ENCODE measurements at places on chromosomes 1 and 21.

DNA sequence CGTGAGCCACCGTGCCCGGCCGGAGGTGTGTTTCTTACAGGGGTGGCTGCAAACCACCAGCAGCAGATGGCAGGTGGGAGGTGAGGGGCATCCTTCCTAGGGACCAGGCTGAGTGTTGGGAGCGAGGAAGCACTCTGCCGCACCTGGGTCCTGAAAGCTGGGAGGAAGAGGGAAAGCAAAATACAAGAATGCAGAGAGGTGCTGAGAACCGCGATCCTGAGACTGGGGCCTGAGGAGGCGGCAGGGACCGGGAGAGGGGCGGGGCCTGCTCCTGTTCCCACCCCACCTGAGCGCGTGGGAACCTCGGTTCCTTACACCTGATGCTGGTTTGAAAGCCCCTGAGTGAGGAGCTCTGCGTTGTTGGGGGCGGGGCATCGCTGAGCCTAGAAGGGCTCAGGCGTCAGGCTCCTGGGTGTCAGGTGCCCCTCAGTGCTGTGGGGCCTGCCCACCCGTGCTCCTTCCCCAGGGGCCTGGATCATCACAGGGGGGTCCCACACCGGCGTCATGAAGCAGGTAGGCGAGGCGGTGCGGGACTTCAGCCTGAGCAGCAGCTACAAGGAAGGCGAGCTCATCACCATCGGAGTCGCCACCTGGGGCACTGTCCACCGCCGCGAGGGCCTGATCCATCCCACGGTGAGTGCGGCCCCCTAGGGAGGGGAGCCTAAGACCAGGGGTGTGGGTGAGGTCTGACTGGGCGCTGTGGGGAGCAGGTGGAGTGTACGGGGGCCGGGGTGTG lies 15.5 kb downstream of the TRPM2 start:
- no peak for DNase-seq

DNA sequence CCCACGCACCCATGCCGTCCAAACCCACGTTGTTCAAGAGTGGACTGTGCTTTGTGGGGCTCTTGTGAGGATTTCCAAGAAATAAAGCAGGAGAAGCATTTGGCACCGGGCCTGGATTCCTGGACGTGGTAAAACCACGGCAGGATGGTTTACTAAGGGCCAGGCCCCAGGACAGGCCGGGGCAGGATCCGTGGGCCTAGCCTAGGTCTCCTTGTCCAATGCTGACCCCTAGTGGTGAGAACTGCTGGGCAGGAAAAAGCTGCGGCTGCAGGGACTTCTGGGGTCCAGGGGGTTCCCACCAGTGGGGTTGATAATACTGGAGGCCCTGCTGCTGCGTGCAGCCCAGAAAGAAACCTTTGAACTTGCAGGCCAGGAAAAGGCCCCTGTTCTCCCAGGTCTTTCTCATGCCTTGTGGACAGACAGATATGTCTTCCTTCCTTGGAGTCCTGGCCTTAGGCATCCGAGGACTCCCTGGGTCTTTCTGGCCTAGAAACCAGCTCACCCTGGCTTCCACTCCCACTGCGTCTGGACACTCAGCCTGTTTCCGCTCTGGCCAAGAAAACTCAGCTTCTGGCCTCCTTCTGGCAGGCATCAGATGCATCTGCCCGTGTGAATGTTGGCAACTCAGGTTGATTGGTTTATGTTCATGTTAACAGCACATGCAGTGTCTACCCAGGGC lies 106.9 kb upstream of the TMEM51 start:
- DNase-seq = peak; percentile 66

DNA sequence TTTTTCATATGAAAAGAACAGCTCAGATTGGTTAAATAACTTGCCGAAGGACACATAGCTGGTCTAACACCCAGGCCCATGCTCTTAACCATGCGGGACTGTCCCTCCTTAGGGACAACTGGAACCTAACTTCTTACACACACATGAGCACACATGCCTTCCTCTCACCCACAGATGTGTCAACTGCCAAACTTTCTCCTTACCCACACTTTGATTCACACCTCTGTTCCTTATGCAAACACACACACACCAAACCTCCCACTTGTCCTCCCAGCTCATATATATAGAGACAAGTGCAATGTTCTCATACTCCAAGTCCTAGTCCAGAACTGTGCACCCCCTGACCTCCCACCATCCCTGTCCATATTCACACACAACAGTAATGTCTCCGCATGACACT lies 4.3 kb downstream of the RAB25 start:
- DNase-seq = no peak

GRCh38 chr1:100213141-100213540 lies 35.1 kb upstream of the LRRC39 start:
- DNase-seq = no peak

DNA sequence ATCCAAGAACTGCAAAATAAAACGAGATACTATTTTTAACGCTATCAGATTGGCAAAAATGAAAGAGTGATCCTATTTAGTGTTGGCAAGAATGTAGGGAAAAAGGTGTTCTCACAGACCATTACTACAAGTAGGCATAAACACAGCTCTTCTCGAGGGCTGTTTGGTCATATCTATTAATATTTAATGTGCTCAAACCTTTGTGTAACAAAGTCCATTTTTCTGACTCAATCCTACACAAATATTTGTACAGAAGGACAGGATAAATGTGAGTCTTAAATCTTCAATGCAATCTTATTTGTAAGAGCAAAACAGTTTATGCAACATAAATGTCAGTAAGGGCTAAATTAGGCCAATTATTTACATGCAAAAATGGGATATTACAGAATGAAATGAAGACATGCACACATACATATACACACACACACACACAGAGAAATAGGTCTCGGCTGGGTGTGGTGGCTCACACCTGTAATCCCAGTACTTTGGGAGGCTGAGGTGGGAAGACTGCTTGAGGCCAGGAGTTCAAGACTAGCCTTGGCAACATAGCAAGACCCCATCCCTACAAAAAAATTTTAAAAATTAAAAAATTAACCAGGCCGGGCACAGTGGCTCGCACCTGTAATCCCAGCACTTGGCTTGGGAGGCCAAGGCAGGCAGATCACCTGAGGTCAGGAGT lies 17.7 kb downstream of the DHCR24 start:
- no peak for DNase-seq

- no peak for DNase-seq
Observed at GRCh38 chr1:35506960-35507912, 50.0 kb downstream of the KIAA0319L start.

DNA sequence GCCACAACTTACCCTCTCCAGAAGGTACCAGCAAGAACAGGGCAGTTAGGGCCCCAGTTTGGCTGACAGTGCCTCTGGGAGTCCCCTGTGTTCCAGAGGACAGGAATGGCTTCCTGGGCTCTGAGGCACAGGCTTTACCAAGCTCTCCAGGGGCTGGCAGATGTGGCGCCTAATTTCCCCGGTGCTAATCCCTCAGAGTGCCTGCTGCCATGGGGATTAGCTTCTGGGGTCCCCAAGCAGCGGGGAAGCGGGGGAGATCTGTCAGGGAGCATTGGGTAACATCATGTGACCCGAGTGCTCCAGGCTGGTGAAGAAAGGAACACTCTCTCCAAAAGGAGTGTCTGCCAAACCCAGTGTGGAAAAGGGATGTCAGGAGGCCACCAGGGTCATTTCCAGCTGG lies at the start of gene LACTBL1:
TSS of gene LACTBL1 (minus strand) at position 107 of the 400 bp plus-strand sequence. CDS start 550 bp downstream, outside the sequence.
- no peak for DNase-seq

DNA sequence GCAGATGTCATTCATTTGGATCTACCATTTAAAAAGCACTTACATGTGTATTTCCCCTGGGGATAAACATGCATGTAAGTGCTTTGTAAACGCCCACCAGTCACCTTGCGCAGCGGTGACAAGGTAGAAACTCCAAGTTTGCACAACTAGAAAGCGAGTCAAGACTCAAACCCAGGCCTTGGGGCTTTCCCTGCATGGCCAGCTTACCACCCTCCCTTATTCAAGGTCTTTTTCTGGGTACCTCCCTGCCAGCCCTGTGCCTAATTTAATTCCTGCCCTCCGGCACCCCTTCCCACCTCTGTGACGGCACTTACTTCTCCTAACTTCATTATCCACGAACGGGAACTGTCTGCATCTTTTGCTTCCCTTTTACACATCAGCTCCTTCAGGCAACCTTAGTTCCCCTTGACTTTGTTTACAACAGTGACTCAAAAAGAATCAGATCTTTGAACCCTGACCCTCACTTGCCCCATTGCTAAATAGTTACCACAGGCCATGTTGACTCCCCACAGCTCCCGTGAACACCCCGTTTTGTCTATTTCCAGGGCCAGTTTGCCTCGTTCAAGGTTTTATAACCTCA lies 138.3 kb upstream of the ETS2 start:
- DNase-seq = no peak

- no peak for DNase-seq
Observed at GRCh38 chr1:160438317-160438918, 38.1 kb downstream of the VANGL2 start.

GRCh38 chr1:200400556-200400955 lies 9.3 kb downstream of the ZNF281 start:
- no peak for DNase-seq

DNA sequence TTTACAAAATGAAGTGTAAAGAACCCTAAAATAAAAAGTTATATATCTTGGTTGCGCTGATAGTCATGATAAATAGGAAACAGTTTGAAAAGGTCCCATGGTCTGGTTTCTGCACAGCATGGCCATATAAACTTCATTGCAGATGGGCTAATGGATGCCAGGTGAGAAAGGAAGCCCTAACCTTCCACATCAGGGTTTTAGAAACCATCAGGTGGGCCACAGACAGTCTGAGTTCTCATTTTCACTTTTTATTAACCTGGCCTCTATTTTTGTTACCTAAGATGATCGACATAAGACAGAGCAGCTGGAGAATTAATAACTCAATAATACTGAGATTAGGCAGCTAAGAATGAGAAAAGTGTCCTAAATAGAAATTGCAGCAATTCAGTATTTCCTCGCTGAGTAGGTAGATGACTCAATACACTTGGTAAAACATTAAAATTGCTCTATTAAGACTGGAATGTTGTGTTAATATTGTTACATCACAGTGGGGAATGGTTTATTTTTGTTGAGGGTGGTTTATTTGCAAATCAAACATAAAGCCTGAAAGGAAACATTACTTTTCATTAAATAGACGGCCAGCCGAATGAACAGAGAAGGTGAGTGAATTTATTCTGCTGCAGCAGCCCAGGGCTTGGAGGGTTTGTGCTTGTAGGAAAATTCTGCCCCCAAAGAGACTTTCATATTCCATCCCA lies 21.1 kb downstream of the C1orf21 start:
- peak; percentile 31 for DNase-seq

DNA sequence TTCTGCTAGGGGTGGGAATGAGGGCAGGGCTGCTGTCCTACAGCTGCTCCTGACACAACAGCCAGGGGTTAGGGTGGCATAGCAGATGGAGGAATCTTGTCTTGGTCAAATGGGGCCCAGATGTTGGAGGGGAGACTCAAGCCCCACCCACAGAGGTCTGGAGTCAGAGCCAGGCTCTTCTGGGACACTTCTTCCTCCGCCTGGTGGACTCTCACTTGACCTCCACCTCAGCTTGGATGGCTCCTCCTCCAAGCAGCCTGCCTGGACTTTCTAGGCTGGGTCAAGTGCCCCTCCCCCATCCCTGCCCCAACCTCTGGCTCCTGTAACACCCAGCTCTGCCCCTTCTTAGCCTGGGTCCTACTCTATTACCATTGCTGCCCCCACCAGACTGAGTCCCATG lies 35.5 kb downstream of the EPHA2 start:
- no peak for DNase-seq

DNA sequence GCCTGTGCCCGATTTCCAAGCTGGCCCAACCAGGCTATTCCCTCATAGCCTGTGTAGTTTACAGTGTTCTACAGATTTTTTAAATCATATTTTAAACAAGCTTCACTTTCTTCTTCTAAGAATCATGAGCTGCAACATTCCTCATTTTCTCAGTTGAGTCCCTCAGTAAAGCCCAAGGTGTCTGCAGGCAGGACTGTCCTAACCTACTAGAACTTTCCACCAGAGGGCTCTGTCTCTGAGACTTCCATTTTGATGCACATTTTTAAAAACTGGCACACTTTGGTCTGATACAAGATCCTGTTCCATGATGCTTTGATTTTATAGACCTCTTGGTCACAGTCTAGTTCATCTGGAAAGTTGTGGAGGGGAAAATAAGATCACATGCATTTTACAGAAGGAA lies 21.6 kb upstream of the SLAMF6 start:
- DNase-seq = no peak

DNA sequence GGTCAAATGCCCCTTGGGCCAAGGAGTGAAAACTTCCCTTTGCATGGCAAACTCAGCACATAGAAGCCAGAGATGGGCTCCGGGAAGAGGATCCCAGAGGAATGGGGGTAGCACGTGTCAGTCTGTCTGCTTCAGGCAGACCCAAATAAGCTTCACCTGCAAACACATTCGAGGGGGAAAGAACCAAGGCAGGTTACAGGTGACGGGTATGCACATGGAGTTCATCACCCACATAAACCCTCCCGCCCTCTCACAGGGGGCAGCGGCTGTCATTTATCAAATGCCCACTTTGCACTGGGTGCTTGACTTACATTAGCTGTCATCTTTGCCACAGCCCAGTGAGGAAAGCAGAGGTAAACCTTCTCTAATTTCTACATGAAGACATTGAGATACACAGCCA lies 73.0 kb upstream of the TLR5 start:
- no peak for DNase-seq

DNA sequence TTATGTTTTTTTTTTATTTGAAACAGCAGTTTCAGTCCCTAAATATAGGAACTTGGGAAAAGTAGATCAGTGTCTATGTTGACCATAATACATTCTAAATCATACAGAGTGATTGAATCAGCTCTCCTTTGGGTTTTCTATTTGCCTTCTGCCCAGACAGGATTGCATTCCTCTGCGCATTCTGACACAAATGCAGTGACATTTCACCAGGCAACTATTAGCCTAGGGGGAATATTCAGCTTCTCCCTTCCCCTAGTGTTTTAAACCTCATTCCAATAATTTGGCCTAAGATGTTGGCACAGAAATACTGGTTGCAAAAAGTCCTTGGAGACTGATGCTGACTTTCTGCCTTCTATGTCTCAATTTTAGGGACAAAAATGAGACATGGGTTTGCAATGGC lies 172.8 kb downstream of the PTGER3 start:
- no peak for DNase-seq

DNA sequence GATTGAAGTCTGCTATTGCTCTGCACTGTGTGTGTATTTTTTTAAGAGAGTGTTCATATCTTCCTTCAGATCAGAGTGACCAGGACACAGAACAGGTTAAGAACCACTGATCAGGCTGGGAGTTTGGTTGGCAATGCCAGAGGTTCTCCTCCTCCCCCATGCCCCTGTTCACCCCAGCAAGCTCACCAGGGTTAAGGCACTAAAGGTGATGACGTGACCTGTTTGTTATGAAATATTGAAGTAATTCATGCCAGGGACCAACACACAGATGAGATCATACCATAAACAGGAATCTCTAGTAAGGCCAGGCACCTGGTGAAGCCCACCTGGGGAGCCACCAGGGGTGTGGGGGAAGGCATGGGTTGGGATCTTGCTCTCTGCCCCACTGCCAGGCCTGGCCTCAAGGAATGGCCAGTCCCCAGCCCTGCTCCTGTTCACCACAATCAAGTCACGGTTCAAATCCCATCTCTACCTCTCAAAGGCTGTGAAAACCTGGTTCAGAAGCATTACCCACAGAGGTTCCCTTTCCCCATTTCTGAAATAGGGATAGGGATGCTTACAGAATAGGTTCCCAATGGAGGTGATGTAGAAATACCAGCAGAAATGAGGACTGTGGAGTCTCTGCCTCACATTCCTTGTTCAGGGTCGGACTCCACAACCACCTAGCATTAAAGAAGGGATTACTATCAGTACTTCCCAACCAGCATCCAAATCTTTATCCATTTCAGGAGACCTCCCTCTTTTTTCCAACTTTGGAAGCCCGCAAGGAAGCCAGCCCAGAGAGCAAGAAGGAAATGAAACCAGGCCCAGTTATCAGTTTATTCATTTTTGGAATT lies 2.4 kb downstream of the ID3 start:
- DNase-seq = peak; percentile 61

- DNase-seq = no peak
Observed at GRCh38 chr21:28654406-28654805, 338.3 kb downstream of the LTN1 start.

Data from fibroblast of skin of right quadriceps (primary cell).